ENCODE measurements at places on chromosomes 2 and 18.
A peak's percentile ranks its signal among the peaks of the same experiment; 100 is the strongest.

DNA sequence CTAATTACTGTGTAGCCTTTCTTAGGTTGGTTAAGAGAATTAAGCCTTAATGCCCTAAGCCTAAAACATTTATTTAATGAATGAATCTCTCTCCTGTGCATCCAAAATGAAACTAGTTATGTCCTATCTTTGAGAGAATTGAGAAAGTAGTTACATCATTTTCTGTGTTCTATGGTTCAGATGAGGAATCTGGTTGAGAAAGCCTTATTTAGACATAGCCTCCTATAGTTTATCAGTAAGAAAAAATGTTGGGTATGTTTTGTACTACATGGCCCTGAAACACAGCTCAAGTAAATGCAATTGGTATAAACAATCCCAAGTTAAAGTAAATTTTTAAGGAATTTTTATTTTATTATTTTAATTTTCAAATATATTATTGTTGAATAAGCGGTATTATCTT is 25.9 kb upstream of the RAMP1 start:
- DNase-seq = no peak

- DNase-seq = no peak
Measured at GRCh38 chr18:77079088-77079487, 53.5 kb downstream of the MBP start.

DNA sequence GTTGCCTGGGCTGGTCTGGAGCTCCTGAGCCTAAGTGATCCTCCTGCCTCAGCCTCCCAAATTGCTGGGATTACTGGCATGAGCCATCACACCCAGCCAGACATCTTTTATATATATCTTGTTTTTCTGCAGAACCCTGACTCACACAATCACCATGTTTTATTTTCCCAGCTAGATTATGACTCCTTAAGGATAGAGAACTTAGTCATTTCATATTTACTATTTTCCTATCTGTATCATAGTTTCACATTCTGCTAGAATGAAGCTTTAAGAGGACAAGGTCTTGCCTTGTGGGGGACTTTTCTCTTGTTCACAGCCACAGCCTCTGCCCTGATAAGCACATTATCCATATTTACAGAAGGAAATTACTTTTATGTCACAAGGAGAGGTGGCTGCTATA is 73.9 kb downstream of the LBH start:
- no peak for DNase-seq

GRCh38 chr2:25816249-25816648 is 62.0 kb downstream of the ASXL2 start:
- no peak for DNase-seq

DNA sequence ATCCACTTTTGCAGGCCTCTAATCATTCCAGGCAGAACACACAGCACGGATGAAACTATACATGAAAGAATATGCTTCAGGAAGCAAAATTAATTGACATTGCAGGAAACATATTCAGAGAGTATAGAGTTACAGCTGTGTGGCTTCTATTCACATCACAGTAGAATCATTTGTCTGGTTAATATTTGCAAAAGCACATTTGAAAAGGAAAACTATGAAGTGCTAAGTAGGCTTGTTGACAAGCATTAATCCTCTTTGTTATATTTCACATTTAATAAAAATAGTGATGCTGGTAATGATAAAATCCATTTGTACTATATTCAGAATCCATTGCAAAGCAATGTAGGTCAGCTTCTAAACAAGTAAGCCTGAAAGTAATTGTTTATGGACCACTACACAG is 32.2 kb upstream of the PIK3C3 start:
- DNase-seq = no peak

DNA sequence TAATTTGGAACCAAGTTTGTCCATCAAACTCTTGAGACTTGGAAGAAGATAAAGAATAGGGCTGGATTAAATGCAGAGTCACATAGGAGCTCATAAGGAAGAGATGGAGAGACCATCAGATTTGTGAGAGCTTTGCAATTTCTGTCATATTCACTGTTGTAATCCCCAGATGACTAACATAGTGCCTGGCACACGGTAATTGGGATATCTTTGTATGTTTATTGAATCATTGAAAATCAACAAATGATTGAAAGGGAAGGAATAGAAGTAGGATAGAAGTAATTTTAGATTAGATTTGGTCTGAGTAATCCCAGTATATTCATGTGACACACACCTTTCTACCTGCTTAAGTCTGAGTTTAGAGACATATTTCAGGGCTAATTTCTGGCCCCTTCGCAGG is 75.4 kb downstream of the LCLAT1 start:
- DNase-seq = no peak

DNA sequence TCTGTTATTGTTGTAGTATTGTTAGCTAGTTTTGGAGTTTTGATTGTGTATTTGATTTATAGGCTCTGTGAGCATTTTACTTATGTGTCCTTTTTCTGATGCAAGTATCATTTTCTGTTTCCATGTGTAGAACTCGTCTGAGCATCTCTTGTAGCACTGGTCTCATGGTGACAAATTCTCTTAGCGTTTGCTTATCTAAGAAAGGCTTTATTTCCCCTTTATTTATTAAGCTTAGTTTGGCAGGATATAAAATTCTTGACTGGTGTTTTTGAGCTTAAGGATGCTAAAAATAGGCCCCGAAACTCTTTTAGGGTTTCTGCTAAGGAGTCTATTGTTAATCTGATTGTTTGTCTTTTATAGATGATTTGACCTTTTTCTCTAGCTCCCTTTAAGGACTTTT is 57.6 kb upstream of the THUMPD2 start:
- no peak for DNase-seq

DNA sequence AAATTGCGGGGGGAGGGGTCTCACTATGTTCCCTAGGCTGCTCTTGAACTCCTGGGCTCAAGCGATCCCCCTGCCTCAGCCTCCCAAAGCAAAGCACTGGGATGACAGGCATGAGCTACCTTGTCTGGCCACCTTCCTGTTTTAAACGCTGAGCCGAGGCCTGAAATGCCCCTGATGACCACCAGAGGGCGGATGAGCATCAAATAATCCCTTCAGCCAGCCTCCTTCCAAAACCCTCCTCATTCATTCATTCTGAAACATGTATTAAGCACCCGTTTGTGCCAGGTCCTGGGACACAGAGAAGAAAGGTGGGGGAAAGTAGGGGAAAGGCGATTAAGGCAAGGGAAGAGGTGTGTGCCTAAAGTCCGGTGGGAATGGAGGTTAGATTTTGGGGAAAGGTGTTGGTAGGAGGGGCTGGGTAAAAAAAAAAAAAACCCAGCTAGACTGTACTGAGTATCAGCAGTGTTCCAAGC is 30.7 kb upstream of the PTMA start:
- DNase-seq = peak; percentile 76

DNA sequence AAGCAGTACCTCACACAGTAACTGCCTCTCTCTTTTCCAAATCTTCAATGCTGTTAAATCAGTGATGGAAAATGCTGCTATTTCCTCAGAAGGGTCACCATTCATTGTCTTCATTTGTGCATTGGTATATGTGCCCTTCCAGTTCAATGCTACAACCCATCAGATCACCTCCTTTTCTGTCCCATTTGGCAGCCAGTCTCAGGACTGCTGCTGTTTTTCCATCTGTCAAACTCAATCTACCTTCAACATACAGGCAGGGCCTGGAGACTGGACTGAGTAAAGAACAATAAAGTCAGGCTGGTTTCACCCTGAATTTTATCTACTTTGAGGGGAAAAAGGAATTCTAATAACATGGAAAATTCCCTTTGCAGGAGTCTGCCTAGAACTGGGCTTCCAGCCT is 17.9 kb downstream of the ZNF385B start:
- no peak for DNase-seq

DNA sequence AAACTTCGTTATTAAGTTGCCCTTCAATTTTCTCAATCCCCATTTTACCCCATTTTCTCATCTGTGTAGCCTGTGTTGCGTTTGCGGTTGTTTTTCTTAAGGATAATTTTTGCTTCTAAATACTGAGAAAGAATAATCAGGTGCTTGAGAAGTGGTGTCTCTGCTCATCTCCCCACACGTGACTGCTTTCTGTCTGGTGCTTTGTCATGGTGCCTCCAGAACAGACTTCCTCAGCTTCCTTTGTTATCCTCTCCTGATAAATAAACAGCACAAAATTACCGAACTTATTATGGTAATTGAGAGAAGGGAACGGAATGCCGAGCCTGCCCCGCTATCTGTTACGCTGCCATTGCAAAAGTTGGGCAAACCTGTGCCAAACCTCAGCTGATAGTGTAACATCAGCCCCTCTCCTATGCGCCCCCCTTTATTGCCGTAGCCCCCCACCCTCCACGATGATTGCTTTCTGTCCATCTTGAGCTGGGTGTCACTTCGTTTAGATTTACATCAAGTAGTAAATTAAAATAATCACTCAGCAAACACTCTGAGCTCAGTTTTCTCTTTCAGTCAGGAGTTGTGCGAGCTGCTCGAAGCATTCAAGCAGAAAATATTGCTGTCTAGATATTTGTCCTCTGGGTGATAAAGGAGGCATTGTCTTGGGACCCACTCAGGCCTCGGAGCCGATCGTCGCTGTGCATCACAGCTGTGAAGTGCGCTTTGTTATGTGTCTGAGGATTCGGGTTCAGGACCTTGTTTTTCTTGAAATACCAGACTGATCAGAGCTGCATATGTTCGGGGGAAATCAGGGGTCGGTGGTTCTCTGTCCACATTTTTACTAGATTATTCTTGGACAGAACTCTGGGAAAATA is 1008.5 kb upstream of the FANCL start:
- no peak for DNase-seq

DNA sequence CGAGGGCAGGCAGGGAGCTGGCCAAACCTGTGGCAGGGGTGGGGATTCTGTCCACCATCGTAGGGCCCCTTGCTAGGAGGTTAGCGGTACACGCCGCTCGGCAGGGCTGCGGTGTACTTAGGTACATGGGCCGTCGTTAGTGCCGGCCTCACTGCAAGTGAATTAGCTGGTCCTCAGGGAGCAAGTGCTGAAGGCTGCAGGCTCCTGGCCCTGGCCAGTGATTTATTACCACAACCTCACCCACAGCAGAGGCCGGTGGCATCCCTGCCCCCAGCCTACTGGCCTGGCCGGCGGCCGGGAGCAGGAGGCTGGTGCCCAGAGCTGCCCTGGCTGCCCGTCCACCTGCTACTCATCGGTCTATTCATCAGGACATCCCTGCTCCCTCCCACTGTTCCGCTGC is 19.6 kb upstream of the PTMA start:
- DNase-seq = no peak

- peak; percentile 69 for DNase-seq
Measured at GRCh38 chr18:48777026-48777743, 173.6 kb downstream of the SMAD7 start.

- no peak for DNase-seq
Measured at GRCh38 chr2:159064446-159065301, 96.2 kb downstream of the TANC1 start.

- peak; percentile 41 for DNase-seq
Measured at GRCh38 chr18:21242141-21242779, at the start of gene GREB1L. TSS of gene GREB1L (plus strand) at chr18:21242232. CDS start at chr18:21383519, 141,287 bp downstream.

DNA sequence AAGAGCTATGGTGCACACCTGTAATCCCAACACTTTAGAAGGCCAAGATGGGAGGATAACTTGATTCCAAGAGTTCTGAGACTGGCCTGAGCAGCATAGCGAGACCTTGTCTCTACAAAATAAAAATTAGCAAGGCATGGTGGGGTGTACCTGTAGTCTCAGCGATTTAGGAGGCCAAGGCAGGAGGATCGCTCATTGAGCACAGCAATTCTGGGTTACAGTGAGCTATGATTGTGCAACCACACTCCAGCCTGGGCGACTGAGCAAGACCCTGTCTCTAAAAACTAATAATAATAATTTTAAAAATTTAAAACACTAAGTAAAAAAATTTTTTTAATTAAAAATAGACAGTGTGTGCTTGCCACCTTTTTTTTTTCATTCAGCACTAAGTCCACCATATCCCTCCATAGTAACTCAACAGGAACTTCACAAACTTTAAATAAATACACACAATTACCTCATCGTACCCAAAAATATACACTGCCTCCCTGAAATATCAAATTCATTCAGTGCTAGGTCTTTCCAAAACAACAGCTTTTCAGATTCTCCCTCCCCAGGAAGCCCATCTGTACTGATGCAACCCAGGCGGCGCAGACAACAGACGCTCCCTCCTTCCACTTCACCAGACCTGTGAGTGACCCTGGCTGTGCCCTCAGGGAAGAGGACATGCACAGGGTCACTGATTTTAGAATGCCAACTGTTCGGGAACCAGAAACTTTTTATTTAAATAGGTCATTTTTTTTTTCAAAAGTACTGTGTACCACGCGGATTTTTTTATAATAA is 29.6 kb downstream of the FAM168B start:
- no peak for DNase-seq

- DNase-seq = no peak
Measured at GRCh38 chr2:28544405-28544921, 48.6 kb downstream of the PLB1 start.

- no peak for DNase-seq
Measured at GRCh38 chr18:8654503-8655451, 45.5 kb downstream of the RAB12 start.

- DNase-seq = no peak
Measured at GRCh38 chr2:65214361-65214760, 13.3 kb upstream of the ACTR2 start.

DNA sequence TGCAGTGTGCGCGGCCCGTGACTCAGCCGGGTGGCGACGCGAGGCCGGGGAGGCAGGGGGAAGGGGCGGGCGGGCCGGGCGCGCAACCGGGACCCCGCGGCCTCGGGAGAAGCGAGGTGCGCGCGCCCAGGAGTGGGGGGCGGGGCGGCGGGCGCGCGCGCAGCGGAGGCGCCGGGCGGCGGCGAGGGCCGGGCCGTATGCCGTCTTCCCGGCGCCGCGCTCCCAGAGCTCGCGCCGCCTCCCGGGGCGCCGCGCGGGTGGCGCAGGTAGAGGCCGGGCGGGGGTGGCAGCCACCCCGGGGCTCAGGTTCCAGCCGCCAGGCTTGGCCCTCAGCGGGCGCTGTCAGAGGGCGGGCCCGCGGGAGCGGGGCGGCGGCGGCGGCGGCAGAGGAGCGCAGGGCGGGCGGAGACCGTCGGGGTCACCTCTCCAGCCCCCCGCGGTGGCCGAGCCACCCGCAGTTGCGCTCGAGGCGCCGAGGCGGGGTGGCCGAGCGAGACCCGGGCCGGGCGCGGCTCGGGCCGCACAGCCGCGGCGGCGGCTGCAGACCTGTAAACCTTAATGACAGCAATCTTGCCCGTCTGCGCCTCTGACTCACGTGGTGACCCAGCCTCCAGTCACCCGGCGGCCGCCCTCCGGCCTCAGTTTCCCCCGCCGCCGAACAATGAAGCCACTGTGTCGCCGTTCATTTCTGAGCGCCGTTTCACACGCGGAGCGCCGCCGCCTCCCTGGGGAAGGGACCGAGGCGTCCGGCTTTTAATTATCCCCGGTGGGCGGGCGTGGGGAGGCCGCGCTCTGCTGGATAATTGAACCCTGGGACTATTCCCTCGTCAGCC is 25.3 kb upstream of the SMAD7 start:
- DNase-seq = peak; percentile 64

DNA sequence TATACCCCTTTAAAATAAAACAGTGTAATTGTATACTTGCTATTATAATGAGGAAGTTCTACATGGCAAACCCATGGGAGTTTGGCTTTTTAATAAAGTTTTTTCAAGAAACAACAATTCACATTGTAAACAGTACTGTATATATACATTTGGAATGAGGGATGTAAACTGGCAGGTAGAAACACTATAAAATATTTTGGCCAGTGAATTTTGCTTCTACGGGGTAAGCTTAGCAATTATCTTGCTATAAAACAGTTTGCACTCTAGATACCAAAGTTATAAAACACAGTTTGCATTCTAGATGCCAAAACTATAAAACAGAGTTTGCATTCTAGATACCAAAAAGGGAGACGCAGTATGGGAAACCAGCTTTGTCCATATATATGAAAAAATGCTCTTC is 16.6 kb downstream of the THUMPD2 start:
- DNase-seq = no peak

- no peak for DNase-seq
Measured at GRCh38 chr18:7070466-7070865, 47.1 kb downstream of the LAMA1 start.

All from activated T-cell treated with anti-CD3 and anti-CD28 coated beads for 48 hours (primary cell).